ENCODE measurements at places on chromosomes 12 and 14. TPM values are rescaled to one million over a fixed set of nuclear protein-coding genes. Genes with fewer than 3 reads are reported as not detected.

Gene ASPG
- not detected for total RNA-seq

Gene COX14
- 41.0 TPM for total RNA-seq

Gene ASCL1
- not detected for total RNA-seq

Gene CYP46A1
- total RNA-seq, result 0.76 TPM

Gene TAS2R10
- total RNA-seq, result 0.81 TPM

Gene GLT8D2
- 4.8 TPM for total RNA-seq

Gene DCN
- total RNA-seq, result 3.6 TPM

Gene EML5
- total RNA-seq, result 1.8 TPM

Gene LALBA
- total RNA-seq, result not detected

Gene KCNMB4
- 5.0 TPM for total RNA-seq

DNA sequence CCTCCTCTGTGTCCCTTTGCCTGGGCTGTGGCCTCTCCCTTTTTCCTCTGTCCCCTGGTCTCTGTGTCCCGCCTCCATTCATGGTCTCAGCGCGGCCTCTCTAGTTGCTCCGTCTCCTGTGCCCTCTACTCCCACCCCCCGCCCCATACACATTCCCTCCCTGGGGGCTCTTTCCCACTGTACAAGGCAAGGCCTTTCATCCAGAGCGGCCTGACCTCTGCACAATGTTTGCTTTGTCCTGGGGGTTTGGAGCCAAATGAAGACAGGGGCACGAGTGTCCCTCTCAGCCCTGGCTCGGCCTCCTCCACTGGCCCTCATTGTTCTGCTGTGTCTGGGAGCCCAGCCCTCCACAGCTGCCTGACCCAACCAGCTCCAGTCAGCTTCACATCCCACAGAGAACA, 678.6 kb downstream of the BCL11B start:
- H3K27me3 ChIP-seq, result no peaks in the 10 kb centered on the region
- no peak overlapping the region for H3K27ac ChIP-seq
- H3K4me3 ChIP-seq, result no peak overlapping the region
- no peak for DNase-seq
- no peaks in the 10 kb centered on the region for H3K4me1 ChIP-seq

GRCh38 chr12:69330475-69331473, 17.4 kb upstream of the LYZ start:
- H3K27ac ChIP-seq, result no peak overlapping the region
- peaks cover 11% of the 10 kb centered on the region for H3K27me3 ChIP-seq
- H3K4me3 ChIP-seq, result no peak overlapping the region
- H3K36me3 ChIP-seq, result no peaks in the 10 kb centered on the region
- DNase-seq, result no peak
- no peaks in the 10 kb centered on the region for H3K4me1 ChIP-seq

- H3K27me3 ChIP-seq, result no peaks in the 10 kb centered on the region
- no peaks in the 10 kb centered on the region for H3K36me3 ChIP-seq
- DNase-seq, result no peak
- H3K4me3 ChIP-seq, result no peak overlapping the region
- H3K27ac ChIP-seq, result no peak overlapping the region
- no peaks in the 10 kb centered on the region for H3K4me1 ChIP-seq
These were observed 42.2 kb downstream of the TAOK3 start for GRCh38 chr12:118330421-118331018.

- H3K36me3 ChIP-seq, result no peaks in the 10 kb centered on the region
- no peak for DNase-seq
- no peak overlapping the region for H3K27ac ChIP-seq
These were observed 213.6 kb downstream of the C12orf42 start for GRCh38 chr12:103282124-103282523.

- H3K27me3 ChIP-seq, result peaks cover 83% of the 10 kb centered on the region
- no peaks in the 10 kb centered on the region for H3K4me1 ChIP-seq
- H3K4me3 ChIP-seq, result no peak overlapping the region
- H3K27ac ChIP-seq, result no peak overlapping the region
- DNase-seq, result peak; percentile 53
These were observed 201.9 kb downstream of the DAD1 start for GRCh38 chr14:22386924-22387775.

DNA sequence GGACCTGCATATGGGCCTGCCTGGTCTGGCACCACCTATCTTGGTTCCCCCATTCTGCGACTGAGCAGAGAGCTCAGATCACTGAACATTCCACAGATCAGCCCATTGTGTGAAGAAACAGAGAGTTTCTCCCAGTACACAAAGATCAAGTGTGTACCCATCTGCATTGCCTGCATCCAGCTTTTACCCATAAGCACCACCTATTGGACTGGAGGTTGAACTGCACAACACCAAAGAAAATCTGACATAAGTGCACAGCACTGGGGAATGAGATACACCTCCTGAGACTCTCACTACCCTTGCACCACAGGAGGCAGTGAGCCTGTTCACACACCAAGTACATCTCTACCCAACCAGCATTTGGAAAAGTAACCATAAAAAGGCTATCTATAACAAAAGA, 362.6 kb upstream of the CLEC14A start:
- H3K36me3 ChIP-seq, result no peaks in the 10 kb centered on the region
- no peak overlapping the region for H3K4me3 ChIP-seq
- no peak overlapping the region for H3K27ac ChIP-seq
- H3K27me3 ChIP-seq, result no peaks in the 10 kb centered on the region

DNA sequence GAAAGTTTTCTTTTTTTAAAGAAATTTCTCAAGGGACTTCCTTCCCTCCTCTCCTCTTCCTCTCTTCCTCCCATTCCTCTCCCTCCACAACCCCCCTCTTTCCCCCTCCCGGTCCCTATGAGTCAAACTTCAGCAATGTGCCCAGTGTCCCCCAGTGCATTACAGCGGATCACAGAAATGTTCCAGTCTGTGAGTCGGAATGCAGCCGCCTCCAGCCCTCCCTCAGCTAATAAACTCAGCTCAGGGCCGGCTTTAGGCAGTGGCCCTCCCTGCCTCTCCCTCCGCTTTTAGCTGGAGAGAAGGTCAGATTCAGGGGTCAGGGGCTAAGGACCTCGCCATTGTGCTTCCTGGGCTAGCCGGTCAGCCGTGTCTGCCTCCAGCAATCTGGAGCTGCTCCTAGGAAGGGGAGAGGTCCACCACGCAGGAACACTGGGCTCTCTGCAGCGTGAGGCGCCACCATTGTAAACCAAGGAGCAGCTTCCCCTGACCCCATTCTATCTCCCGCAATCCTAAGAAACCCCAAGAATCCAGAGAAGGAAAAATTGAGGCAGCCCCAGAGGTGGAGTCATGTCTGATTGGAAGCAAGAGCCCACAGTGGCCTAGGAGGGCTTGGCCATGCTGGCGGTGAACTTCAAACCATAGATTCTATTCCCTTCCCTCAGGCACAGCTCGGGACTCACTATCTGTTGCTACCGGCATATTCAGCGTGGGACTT, 1.1 kb upstream of the HDAC7 start:
- peak overlapping the region; percentile 98 for H3K27ac ChIP-seq
- peak overlapping the region; percentile 70 for H3K4me3 ChIP-seq
- peak; percentile 62 for DNase-seq
- no peaks in the 10 kb centered on the region for H3K27me3 ChIP-seq
- H3K4me1 ChIP-seq, result peaks cover 44% of the 10 kb centered on the region

DNA sequence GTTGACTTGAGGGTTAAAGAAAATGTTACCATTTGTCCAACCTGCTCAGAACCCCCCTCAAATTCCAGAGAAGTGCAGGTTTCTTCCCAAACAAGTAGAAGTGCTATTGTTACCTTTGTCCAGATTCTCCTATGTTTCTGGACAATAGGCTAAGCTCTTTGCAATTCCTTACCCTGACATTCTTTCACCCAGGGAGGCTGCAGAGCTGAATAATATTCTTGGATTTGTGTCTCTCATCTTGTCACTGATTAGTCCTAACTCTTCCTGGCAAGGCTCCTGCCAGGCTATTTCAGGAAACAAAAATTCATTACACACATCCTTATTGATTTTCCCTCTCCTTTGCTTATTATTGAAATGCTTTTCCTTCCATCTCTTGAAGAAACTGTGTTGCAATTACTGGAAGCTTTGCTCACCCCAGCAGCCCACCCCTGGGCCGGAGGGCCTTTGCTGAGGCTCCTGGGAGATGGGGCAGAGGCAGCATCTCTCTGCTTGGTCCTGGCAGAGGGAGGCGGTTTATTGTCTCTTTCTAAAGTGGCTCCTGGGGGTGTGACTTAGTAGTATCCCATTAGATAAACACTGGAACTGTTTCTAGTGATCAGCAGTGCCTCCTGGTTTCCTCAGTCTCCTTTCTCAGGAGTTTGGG, 207.5 kb upstream of the PELI2 start:
- no peak overlapping the region for H3K27ac ChIP-seq
- H3K4me3 ChIP-seq, result no peak overlapping the region
- H3K4me1 ChIP-seq, result peaks cover 3% of the 10 kb centered on the region

GRCh38 chr14:53209370-53209769, 56.2 kb upstream of the DDHD1 start:
- H3K36me3 ChIP-seq, result no peaks in the 10 kb centered on the region
- no peaks in the 10 kb centered on the region for H3K4me1 ChIP-seq
- no peak overlapping the region for H3K4me3 ChIP-seq
